ENCODE measurements at places on chromosomes 1 and 21.

DNA sequence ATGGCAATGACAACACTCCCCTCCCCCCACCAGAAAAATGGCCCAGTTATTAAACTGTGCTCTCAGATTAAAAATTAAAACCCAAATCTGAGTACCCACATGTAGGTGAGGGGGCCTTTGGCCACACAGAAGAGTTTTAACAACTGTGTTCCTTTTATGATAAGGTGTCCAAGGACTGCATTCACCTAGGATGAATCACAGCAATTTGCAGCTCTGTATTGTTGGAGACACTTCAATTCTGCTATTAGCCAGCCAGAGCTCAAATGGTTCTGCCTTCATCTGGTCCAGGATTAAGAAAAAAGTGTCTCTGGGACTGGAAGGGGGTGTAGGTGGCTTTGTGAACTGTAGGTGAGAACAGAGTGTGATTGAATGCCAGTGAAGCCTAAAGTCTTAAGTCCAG lies 43.3 kb upstream of the DIRAS3 start:
- no peak for DNase-seq

DNA sequence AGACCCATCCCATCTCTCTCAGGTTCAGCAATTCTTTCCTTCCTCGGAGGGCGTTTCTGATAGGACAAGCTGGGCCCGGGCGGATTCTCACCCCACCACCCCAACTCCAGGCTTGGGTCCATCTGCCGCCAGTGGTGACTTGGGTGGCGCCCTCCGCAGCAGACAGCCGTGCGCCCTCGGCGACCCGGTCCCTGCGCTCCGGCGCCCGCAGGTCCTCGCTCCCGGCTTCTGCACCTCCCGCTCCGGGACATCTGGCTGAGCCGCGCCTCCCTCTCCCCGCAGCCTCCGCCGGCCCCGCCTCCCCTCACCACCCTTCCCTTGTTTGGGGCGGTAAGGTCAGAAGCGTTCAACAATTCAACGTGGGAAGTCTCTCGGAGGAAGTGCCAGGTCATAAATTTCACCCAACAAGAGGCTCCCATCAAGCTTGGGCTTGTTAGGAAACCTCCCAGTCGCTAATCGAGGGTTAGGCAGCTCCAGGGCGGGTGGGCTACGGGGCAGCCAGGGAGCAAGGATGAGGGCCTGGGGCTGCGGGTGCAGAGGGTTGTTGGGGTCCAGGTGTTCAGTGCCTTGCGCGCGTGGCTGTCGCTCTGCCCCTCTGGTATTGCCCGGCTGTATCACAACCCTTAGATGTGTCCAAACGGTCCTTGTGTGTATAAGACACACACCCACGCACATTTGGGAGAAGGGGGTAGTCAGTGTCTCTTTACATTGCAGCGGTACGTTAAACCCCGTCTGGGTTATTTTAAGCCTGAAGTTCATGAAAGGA lies 39.8 kb downstream of the OLIG1 start:
- no peak for DNase-seq

DNA sequence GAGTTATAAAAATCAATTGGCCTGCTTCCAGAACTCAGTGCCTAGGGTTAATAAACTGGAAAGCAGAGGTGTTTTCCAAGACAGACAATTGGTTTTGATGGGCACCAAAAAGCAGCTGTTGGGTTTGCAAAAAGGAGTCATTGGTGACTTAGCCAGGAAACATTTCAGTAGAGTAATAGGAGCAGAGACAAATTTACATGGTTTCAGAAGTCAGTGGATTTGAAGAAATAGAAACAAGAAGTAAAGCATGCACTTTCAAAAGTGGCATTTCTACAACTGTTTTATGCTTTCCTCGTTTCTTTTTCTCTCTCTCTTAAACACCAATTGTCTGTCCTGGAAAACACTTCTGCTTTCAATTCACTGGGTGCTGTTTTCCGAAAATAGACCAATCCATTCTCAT lies 87.8 kb downstream of the GLUL start:
- no peak for DNase-seq

- peak; percentile 41 for DNase-seq
Measured at GRCh38 chr1:203342192-203342940, 8.6 kb downstream of the FMOD start.

GRCh38 chr21:44555200-44555875 lies 3.3 kb downstream of the KRTAP10-3 start:
- no peak for DNase-seq

DNA sequence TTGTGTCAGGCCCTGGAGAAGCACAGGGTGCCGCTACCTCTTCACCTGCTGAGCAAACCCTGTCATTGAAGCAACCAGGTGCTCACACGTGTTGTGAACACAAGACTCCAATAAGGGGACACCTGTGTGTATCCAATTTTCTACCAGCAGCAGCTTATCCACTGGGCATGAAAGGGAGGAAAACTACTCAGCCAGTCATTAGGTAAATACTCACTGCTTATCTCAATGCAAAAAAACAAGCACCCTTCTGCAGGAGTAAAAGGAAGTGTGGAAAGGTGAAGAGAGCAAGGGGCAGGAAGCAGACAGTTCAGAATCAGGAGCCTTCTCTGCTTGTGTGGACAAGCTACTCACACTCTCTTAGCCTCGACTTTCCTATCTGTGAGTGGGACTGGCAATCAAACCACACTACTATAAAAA lies 148.9 kb downstream of the ETS2 start:
- DNase-seq = no peak

- DNase-seq = no peak
Measured at GRCh38 chr1:18481921-18482701, 1.4 kb downstream of the KLHDC7A start.
